AG10803 (cell line): ENCODE measurements at places on chromosomes 7 and 10.

DNA sequence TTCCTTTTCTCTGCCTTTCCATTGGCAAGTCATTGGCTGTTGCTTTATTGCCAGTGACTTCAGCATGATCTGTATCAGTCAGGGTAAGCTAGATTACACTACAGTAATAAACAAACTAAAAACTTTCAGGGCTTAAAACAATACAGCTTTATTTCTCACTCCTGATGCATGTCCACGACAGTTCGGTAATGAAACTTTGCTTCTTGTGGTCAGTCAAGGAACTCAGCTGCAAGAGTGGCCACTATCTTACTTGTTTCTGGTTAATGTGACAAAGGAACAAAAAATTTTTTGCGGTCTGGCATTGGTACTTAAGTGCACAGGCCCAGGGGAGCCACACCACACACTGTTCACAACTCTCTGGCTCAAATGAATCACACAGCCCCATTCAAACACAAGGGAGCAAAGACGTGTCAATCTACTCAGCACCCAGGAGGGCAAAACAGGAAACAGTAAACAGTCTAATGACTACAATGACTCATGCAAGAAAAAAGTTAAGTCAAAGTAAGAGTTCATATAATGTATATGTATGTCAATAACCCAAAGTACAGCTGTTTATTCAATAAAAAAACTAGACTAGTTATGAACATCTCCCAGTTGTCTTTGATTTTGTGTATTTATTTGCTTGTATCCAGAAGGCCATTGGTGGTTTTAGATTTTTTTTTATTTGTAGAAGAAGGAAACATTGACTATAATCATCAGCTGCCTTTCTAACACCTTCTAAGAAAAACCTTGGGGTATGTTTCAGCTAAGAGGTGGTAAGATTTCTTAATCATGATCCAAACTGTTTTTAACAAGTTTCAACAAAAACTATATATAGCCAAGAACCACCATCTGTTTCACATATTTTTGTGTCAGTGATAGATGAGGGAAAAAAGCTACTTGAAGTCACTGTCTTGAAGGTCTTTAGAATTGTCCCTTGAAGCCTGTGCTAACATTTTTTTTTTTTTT lies 134.4 kb upstream of the FAM3C start:
- peak; percentile 99 for DNase-seq

- no peak for DNase-seq
Observed at GRCh38 chr7:96416599-96416998, 94.7 kb upstream of the SLC25A13 start.

DNA sequence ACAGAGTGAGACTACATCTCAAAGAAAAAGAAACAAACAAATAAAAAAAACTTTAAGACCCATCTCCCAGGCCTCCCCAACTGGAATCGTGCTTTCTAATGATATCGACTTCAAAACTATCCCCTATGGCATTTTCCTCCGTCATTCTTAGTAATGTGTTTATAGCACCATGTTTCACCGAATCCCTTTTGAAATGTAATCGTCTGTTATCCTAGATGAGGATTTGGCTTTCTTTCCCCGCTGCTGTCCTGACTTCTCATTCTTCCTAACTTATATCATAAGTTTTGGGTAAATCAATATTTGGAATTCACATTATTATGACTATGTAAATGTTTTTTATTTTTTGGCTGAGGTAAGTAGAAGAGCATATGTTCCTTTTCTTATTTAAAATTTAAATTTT lies 77.2 kb upstream of the ARHGAP21 start:
- no peak for DNase-seq

- DNase-seq = no peak
Observed at GRCh38 chr10:132689721-132690360, 96.1 kb downstream of the NKX6-2 start.

- DNase-seq = no peak
Observed at GRCh38 chr10:52232561-52233350, 81.3 kb upstream of the DKK1 start.

DNA sequence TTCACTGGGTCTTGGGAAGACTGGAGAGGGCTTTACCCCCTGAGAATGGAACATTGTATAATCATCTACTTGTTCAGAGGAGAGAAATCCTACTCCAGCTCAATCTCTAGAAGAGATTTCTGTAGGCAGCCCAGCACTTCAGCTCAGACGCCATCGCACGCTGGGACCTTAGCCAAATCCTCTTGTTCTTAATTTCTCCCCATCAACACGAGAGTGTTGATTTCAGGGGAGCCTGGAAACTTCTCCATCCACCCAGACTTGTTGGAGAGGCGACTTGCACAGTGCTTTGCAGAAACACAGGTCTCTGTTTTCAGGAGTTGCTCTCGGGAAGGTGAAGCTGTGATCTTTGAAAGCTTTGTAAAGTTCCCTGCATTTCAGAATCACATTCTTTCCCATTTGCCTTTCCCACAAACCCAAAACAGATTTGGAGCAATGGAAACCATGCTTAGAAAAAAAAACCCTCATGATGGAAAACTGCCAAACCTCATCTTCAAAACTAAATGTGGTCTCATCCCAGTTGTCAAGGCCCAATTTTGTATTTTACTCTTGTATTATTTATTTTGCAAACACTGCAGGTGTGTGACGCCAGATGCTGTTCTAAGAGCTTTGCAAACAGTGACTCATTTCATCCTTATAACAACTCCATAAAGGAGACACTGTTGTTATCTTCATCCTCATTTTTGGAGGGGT lies 60.9 kb downstream of the CALML3 start:
- DNase-seq = peak; percentile 77

DNA sequence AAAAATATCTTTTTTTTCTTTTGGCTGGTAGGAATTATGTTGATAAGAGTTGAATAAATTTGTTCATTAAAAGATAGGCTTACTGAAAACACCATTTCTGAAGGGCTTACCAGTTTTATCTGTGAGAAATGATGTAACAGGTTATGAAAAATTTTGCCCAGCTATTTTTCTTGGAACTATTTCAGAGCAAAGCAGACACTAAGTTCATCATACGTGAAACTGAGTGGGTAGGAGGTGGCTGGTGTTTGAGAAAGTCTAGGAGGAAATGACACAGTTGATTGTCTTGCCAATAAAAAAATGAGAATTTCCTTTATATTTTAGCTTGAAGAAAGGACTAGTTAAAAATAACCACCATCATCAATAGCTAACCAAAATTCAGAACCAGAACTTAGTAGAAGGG lies 6.2 kb upstream of the MRC1 start:
- no peak for DNase-seq
